ENCODE measurements at places on chromosomes 16 and 17.

GRCh38 chr16:11164482-11165270, 91.3 kb downstream of the SOCS1 start:
- DNase-seq = no peak

- DNase-seq = no peak
These were observed 13.7 kb upstream of the PEMT start for GRCh38 chr17:17605083-17605728.

GRCh38 chr16:66614161-66614802, 9.8 kb downstream of the CMTM3 start:
- DNase-seq = no peak

DNA sequence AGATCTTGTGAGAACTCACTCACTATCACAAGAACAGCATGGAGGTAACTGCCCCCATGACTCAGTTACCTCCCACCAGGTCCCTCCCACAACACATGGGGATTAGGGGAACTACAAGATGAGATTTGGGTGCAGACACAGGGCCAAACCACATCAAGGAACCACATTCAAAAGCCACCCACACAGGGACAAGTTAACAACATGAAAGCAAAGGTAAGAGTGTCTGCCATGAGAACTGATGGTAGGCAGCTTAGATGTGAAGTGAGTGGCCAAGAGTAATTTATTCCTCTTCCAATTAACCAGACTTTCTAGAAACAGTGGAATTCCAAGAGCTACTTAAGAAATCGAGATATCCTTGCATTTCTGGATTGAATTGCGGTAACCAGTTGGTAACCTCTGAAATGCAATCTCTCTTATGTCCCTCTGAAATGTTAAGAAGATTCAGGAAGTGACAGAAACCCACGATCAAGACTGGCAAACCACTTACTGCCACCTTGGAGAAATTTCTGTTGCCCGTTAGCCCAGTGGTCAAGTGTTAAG, 167.4 kb upstream of the CACNG5 start:
- no peak for DNase-seq

GRCh38 chr16:85390511-85391174, 222.5 kb upstream of the GSE1 start:
- no peak for DNase-seq

- DNase-seq = no peak
These were observed 72.2 kb upstream of the MPHOSPH6 start for GRCh38 chr16:82242201-82242600.

DNA sequence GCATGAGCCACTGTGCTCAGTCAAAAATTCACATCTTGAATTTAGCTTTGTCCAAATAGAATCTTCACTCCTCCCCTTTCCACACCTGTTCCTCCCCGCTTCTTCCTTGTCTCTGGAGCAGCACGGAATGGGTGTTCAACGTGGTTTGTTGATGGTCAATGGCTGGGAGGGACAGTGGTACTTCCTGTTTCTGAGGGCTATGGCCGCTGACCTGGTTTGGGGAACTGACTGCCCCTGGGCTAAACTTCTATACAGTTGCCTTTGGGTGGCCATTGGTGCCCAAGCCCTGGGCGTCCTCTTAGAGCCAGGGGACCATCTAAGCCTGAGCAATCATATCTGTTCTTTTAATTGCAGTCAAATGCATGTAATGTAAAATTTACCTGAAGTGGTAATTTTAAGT, 19.1 kb upstream of the WFIKKN2 start:
- no peak for DNase-seq

DNA sequence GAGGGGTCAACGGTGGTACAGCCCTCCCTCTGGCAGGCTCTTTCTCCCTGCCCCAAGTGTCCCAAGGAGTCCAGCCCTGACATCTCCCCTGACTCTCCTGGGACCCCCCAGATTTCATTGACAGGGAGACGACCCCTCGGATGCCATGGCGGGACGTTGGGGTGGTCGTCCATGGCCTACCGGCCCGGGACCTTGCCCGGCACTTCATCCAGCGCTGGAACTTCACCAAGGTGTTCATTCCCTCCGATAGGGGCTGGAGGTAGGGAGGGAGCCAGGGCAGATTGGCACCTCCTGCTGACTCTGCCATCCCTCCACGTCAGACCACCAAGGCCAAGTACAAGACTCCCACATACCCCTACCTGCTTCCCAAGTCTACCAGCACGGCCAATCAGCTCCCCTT, 9.9 kb downstream of the PLD2 start:
- DNase-seq = no peak

DNA sequence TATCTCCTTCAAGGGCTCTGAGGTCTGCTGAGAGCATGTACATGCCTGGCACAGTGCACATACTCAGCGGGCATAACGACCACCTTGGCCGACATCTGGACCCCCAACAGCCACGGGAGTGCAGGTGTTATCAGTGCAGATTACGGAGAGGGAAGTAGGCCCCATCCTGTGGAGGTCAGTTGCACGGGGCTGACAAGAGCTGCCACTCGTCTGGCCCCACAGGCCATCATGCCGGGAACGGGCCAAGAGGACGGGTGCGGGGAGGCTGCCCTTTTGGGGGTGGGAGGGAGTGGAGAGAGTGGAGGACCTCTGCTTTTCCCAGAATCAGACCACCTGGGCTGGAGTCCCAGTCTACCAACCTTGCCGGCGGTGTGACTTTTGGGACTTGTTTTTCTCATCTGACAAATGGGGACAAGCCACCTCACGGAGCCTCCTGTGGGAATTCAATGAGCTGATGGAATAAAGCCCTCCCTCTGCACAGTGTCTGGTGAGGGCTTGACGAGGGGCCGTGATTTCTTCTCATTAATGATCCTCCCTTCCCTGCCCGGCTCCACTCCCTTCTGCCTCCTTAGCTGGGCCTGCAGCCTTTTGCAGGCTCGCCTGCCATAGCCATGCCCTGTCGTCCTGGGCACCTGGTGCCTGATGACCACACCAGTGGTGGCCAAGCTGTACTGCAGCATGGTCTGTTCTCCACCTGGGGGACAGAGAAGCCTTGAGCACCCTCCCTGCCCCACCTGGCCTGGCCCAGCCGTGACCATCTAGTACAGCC, 4.6 kb downstream of the PRSS33 start:
- no peak for DNase-seq

GRCh38 chr16:46817961-46818360, 13.0 kb downstream of the C16orf87 start:
- DNase-seq = no peak

DNA sequence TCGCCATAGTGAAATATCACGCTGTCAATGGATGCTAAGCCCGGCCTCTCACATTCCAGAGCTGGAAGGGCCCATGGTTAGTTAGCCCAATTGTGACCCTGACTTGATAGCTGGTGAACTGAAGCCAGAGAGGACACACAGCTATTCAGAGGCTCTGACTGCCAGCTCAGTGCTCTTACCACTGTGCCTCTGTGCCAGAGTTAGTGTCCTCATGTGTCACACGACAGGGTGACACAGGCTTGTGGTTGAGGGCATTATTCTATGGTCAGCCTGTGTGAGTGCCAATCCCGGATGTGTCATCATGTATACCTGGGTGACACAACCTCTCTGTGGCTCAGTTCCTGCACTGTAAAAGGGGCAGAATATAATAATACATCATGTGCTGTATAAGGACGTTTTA, 2.5 kb upstream of the MT1X start:
- DNase-seq = no peak

DNA sequence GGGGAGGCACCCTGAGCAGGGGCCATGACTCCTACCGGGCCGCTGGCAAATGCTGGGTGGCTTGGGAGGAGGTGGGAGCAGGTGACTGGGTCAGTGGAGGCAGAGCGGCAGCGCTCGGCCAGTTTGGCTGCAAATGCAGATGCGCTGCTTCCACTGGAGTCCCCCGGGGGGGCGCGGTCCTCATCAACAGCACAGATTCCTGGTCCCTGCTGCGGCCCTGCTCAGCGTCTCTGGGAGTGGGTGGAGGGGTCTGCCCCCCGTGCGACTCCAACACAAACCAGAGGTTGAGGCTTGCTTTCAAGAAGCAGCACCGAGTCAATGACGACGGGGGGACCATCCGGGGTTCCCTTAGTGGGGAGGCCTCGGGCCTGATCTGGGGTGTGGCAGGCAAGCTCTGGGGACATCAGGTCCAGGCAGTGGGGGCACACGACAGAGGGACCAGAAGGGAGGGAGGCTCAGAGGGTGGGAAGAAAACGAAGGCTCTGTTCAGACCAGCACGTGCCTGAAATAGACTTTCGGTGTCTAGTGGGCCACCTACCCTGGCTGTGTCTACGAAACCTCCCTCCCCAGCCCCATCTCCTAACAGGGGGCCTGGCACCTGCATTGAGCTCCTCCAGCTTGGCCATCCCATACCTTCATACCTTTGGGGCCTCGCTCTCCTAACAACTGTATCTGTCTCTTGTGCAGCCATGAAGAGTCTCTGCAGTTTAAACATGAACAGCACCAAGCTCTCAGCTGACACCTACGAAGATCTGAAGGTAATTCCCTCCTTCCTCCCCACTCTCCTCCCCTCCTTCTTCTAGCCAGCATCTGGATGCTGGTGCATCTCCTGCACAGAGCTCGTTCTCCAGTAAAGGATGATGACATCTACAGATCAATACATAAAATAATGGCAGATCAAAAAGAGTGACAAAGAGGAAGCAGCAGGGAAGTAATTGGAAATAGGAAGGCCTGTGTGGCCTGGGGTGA, 72.5 kb upstream of the PLCG2 start:
- no peak for DNase-seq

DNA sequence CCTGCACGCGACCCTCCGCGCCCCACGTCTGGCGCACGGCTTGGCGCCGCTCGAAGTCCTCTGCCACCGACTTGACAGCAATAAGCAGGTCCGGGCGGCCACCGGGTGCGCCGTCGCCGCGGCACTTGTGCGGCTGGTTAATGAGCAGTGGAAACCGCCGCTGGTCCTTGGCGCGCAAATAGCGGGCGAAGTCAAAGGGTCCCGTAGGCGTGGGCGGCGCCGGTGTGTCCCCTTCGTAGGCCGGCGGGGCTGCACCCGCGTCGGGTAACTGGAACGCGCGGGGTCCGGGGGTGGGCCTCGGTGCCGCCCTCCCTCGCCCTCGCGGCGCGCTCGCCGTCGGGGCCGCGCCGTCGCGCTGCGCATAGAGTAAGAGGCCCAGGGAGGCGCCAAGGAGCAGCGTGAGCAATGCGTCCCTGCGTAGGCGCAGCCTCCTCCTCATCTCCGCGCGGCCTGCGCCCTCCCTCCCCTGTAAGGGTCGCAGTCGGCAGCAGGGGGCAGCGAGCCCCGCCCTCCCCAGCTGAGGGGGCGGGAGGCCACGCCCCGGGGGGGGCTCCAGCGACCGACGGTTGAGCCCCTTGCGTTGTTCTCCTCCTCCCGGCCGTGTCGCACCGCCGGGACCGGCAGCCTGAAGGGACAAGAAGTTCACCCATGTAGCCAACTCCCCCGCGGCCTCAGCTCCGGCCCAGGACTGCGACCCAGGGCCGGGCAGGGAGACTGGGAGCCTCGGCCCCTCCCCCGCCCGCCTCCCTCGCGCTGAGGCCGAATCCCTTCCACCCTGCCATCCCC, 558 bp downstream of the B3GNT9 start:
- no peak for DNase-seq

- DNase-seq = peak; percentile 66
These were observed 3.3 kb upstream of the TRARG1 start for GRCh38 chr17:1275962-1276736.

DNA sequence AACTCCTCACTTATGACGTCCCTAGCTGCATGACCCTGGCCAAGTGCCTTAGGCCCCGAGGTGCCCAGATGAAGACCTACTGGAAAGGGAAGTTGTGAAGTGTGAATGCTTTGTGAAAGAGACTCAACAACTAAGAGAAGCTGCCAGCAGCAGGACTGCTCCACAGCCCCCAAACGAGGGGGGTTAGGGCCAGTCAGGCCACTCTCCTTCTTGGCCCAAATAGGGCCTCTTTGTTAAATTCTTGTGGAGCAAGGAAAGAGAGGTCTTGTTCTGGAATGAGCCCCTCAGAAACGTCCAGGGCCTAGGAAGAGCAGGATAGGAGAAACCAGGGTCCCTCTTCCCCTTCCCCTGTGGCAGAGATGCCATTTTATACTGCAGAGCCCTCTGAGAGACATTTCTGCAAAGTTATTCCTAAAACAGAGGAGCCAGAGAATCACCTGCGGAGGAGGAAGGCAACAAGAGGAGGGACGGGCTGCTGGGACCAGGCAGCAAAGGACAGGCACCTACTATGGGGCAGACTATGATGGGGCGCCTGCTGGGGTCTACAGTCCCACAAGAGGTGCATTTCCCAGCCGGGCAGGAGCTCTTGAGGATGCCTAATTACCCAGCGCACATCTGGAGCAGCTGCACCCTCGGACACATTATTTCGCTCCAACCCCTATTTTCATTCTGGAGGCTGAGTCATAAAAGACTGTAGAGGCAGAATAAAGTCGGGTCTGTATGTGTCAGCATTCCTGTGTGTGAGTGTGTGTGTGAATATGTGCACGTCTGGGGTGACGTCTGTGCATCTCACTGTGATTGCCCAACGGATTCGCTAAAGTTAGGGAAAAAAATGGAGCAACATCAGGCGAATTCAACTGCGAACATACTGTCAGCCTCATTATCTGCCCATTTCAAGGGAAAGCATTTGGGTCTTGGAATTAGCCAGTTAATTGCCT, 11.4 kb upstream of the HOXB9 start:
- no peak for DNase-seq

DNA sequence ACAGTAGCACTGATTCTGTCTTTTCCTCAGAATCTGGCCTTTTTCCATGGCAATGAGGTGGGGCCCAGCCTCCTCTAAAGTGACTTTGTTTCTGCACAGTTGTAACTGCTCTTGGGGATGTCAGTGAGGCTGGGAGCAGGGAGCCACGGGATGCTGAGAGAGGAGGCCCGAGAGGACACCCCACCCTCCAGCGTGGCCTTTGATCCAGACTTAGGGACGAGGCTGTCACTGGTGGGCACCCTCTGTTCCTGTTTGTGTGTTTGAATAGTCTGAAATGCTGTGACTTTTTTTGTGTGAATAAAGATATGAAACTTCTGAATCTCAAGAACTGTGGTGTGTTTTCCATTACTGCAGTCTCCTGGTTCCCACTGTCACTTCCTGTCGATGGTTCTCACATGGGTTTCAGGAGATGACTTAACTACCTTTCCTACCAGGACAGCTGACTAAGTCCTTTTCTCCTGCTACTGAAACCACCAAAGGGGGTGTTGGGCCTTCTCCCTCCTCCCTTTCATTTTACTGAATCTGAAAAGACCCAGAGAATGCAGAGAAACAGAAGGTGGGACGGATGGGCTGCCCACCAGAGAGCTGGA, 18.6 kb downstream of the KCTD2 start:
- no peak for DNase-seq

- no peak for DNase-seq
These were observed 560 bp downstream of the CRYBA1 start for GRCh38 chr17:29247219-29247618.

DNA sequence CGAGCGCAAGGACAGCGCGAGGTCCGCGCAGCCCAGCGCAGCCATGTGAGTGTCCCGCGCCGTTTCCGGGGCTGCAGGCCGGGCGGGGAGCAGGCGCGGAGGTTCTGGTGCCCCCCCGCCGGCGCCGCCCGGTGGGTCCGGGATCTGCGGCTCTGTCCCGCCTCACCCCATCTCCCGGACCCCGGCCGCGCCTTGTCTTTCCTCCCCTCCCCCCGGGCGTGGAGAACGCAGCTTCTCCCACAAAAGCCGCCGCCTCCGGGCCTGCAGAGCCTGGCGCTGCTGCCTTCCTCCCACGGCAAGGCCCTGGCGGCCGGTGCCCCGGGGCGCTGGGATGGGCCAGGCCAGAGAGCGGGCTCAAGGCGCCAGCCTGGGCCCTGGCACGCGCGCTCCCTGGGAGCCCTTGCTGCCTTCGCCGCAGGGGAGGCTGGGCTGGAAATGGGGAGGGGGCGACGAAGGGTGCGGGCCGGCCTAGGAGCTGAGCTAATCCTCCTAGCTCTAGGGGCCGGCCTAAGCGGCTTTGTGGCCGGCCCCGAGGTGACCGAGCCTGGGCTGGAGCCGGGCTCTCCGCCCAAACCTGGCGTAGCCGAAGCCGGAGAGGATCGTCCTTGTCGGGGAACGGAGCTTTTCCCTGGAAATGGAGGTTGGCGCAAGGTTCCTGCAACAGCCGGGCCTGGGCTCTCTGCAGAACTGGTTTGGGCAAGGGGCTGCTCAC, 397 bp downstream of the RIPOR1 start:
- DNase-seq = peak; percentile 41

Measured in progenitor cell of endocrine pancreas (in vitro differentiated cells).